ENCODE measurements at places on chromosomes 12 and 14. TPM values are rescaled to one million over a fixed set of nuclear protein-coding genes. Genes with fewer than 3 reads are reported as not detected.

Gene TMEM179
- total RNA-seq = not detected

DNA sequence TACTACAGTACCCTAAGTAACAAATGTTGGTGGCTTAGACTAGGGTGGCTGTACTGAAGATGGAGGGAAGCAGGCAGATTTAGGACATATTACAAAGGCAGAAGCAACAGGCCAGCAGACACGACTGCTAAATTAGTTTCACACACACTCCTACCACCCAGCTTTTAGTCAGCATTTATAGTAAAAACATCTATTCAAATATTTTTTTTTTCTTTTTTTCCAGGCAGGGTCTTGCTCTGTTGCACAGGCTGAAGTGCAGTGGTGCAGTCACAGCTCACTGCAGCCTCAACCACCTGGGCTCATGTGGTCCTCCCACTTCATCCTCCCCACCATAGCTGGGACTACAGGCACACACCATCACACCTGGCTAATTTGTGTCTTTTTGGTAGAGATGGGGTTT, 72.9 kb downstream of the CDK17 start:
- no peak for DNase-seq

Gene SIX1
- 0.22 TPM for total RNA-seq

GRCh38 chr14:66133666-66134065, 352.5 kb upstream of the CCDC196 start:
- DNase-seq = no peak

Gene CCDC175
- total RNA-seq = not detected

Gene OR4E2
- total RNA-seq = not detected

- no peak for DNase-seq
Observed at GRCh38 chr14:53990978-53991377, 34.4 kb upstream of the BMP4 start.

Gene SSTR1
- total RNA-seq = under 0.01 TPM
